ENCODE measurements at places on chromosomes 2 and 18. TPM values are rescaled to one million over a fixed set of nuclear protein-coding genes. Genes with fewer than 3 reads are reported as not detected.

REEP1 gene
- total RNA-seq = 0.52 TPM

- no peak for DNase-seq
Measured at GRCh38 chr2:37441055-37441454, 96.6 kb downstream of the QPCT start.

GRCh38 chr2:70988726-70989648 lies 5.7 kb downstream of the TEX261 start:
- no peak for DNase-seq

DNA sequence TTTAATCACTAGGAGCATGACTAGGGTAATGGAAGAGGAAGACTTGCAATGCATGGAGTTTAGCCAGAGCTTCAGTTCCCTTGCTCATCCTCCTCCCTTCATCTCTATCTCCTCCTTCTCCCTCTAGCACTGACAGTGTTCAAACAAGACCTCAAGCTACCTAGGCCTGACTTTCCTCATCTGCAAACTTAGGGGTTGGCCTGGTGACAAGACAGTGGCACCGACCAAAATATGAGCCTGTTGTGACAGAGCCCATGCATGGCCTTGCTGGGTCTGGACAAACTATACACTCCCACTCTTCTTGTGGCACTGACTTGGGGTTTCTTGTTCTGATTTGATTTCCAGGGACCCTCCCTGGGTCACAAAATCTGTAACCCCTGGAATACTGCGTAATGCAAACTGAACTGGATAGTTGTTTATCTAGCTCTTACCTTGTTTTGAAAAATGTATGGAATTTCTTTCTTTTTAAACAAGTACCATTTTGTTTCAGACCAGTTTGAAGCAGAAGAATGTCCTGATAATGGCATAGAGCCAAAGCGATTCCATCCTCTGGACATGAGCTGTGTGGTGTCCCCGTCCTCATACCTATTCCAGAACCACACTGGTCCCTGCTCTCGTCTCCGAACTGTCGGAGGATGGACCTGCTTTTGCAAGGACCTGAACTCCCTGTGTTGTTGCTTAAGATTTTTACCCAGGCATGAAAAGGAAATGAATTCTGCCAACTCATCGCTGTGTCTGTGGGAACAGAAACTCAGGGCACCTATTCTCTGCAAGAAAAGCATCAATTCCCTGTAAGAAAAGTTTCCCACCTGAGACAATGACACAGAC lies 33.4 kb upstream of the PPP4R1 start:
- no peak for DNase-seq

STARD6 gene
- not detected for total RNA-seq

GRCh38 chr2:239441261-239442078 lies 40.6 kb upstream of the HDAC4 start:
- no peak for DNase-seq

DNA sequence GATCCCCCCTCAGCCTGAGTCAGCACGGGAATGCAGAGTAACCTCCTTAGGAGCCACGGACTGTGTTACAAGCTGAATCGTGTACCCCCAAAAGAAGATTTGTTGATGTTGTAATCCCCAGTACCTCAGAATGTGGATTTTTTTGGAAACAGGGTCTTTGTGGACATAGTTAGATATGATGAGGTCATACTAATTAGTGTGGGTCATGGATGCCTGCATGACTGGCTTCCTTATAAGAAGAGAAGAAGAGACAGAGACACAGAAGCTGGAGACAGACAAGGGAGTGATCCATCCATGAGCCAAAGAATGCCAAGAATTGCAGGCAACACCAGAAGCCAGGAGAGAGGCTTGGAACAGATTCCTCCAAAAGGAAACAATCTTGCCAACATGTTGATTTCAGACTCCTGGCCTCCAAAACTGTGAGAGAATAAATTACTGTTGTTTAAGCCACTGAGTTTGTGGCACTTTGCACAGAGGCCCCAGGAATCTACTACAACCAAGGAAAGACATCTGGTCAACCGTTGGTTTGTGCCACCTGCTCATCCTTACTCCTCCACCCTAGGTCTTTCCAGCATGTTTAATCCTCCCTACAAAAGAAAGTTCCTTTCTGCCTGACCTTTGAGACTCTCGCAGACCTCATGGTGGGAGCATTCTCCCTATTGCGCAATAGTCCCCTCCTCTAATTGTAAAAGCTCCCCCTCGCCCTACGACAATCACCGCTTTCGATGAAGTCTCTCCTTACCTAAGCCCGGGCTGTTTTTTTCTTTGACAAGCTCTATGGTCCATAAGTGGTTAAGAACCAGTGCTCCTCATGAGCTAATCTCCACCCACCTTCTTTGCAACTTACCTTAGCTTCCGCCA lies 91.6 kb downstream of the DNER start:
- DNase-seq = no peak

- no peak for DNase-seq
Measured at GRCh38 chr2:237039301-237040031, 46.2 kb upstream of the COPS8 start.

GRCh38 chr2:220096406-220096805 lies 469.0 kb downstream of the SLC4A3 start:
- DNase-seq = no peak

SLC16A14 gene
- total RNA-seq = 0.11 TPM

DNA sequence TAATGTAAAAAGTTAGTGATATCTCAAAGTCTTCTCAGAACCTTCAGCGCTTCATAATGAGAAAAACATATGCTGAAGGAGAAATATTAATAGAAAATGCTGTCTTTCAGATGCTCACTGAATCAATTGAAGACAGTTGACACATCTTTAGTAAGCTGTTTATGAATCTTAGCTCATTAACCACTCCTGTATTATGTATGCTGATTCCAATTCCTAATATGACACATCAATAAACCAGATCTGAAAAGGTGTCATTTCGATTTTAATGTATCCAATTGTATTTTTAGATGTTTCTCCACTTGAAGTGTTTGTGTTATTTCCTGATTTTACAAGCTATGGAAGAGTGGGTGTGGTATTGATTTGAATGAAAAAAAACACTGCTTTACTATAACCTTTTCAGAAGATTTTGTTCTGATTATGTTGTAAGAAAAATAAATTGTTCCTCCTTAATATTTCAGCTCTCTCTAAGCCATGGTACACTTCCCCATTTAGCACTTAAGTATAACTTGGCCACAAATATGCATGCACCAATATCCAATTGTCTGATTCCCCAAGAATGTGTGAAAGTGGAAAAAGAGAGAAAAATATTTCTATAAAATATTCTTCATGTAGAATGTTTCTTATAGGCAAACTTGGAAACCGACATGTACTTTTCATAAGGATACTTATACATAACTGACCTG lies 569.8 kb downstream of the ARHGAP15 start:
- DNase-seq = no peak

- DNase-seq = no peak
Measured at GRCh38 chr18:50724751-50725151, 95.1 kb downstream of the MRO start.

TSGA10 gene
- 1.5 TPM for total RNA-seq

- peak; percentile 89 for DNase-seq
Measured at GRCh38 chr18:56709463-56709862, 58.3 kb downstream of the WDR7 start.

KCNIP3 gene
- 0.29 TPM for total RNA-seq

DNA sequence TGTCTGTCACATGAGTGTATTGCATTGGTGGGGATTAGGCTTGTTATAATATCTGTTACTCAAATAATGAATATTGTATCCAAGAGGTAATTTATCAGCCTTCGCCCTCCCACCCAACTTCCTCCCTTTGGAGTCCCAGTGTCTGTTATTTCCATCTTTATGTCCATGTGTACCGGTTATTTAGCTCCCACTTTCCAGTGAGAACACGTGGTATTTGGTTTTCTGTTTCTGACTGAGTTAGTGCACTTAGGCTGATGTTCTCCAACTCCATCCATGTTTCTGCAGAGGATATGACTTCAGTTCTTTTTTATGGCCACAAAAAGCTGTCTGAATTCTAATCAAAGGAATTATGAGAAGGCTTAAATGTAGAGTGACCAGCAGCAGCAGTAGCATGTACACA lies 104.0 kb upstream of the ARHGAP28 start:
- peak; percentile 7 for DNase-seq

GRCh38 chr18:43108882-43109281 lies 6.6 kb downstream of the RIT2 start:
- no peak for DNase-seq

DNA sequence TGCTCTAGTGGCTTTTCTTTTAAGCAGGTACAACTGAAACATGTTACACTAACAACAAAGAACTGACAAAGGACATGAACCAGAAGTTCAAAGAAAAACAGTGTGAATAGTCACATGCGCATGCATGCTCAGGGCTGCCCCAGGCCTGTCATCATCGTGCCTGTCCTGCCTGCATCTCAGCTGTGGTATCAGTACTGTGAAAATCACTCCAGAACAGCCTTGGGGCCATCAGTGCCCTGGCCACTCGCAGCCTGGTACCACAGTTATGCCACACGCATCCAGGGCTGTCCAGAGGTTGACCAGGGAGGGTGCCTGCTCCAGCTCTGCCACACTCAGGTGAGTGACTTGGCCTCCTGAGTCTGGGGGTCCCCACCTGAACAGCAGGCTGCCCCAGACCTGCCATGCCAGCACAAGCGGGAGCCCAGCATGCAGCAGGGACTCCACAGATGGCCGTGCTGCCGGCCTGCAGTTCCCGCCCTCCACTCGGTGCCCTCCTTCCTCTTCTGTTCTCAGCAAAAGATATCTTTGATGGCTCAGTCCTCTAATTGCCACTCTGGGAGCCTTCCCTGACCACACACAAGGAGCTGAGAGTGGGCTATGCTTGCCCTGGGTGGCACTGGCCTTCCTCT lies 12.3 kb downstream of the LIMS2 start:
- DNase-seq = no peak

PLA2R1 gene
- total RNA-seq = 5.3 TPM

DNA sequence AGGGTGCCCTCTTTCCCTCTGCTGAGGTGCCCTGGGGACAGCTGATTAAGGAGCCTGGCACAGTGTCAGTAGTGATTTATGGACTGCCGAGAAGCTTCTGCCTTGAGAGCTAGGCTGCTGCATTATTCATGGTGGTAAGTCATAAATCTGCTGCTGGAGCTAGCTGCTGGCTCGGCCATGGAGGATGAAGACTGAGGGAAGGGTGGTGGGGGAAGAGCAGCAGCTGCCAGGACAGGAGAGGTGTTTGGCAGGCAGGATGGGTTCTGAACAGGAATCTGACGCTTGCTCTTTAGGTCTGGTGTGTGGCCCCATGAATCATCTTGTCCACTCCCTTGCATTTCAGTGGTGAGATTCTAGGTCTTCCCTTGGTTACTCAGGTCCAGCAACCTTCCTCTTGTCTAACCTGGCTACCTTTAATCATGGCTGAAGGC lies 296.3 kb downstream of the DYSF start:
- peak; percentile 69 for DNase-seq

DNA sequence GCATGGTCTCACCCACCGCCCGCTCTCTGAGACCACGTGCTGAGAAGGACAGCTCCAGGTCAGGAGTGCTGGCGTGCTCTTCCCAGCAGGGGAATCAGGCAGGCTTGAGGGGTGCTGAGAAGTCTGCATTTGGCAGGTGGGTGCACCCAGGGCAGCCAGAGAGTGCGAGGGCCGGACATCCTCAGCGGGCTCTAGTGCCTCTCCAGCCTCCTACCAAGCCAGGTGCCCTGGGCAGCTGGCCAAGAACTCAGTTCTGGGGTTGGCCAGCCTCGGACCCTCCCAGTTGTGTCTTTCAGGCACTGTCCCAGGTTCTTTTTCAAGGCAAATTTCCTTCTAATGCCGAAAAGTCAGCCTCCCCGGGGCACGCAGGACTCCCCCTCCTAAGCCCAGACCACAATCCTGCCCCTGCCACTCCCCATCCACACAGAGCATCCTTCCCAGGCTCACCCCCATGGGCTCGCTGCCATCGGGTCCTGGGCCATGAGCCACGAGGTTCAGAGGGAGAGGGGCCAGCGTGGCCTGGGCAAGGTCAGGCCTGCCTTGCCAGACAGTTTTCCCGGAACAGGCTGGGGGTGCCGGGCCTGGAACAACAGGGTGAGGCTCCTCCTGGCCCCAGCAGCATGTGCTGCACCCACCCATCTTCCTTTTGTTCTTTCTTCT lies 52.2 kb upstream of the GPC1 start:
- DNase-seq = no peak

DNA sequence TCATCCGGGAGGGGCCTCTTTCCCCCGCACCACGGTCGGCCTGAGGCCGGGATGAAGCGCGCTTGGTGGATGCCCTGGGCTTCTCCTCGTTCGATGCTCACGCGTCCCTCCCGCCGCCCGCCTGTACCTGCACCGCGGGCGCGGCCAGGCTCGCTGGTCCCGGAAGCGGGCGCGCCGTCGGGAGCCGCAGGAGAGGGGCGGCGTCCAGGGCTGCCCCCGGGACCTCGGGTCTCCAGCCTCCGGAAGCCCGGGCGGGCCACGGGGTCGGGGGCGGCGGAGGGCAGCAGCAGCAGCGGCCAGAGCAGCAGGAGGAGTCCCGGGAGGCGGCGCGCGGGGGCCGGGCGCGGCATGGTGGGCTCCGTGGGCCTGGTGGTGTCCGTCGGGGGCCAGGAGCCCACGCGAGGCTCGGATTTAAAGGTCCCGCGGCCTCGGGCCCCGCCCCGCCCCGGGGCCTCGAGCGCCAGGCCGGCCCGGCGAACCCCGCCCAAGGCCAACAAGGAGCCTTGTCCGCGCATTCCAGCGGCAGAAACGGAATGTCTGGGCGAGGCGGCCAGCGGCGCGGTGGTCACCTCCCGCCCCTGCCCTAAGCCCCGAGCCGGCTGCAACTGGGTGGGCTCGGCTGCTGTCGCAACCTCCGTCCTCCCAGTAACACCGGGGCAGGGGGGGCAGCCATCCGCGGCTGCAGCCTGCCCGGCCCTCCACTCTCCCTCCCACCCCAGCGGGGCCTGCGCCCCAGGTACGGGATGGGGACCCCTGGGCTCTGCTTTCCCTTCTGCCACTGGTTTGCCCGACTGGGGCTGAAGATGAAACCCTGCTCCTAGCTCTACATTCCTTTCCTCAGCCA lies at the start of gene MATN3:
TSS of gene MATN3 (minus strand) at position 387 of the 844 bp plus-strand sequence. CDS start at position 350, 37 bp downstream.
- peak; percentile 39 for DNase-seq

DNA sequence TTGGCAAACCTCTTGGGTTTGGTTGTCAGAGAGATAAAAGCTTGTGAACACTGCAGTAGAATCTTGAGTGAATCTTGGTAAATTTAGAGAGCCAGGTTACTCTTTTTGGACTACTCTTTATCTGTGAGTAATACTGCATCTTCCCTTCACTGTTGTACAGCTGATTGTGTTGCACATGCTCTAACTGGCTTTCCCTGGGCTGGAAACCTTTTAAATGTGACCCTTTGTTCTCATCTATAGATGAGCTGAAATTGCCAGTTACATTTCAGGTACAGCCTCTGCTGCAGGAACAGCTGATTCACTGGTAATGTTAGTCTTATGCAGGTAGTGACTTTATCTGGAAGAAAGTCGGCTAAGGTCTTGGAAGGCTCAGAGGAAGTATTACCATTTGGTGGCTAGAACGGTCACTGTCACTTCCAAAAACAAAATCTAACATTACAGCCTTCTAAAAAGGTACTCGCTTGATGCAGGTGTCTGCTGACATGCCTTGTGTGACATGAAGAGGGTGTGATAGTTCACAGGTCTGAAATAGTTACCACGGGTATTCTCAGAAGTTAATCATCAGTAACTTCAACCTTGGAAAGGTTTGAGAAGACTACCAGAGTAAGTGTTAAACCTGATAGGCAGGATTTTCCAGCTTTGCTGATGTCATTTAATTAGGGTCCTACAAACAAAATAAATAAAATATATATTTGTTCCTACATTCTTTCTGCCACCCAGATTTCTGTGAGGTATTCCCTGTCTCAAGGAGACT lies 851.1 kb downstream of the SLC4A3 start:
- DNase-seq = no peak

TCF23 gene
- not detected for total RNA-seq

HS6ST1 gene
- total RNA-seq = 15.6 TPM
